ENCODE measurements at places on chromosomes 1 and 21. TPM values are rescaled to one million over a fixed set of nuclear protein-coding genes. Genes with fewer than 3 reads are reported as not detected.

Gene SAMSN1
- total RNA-seq: 2.5 TPM

Gene VANGL2
- 24.5 TPM for total RNA-seq

- DNase-seq: no peak
Observed at GRCh38 chr1:230745071-230745470, 2.1 kb upstream of the CAPN9 start.

Gene OPRD1
- not detected for total RNA-seq

DNA sequence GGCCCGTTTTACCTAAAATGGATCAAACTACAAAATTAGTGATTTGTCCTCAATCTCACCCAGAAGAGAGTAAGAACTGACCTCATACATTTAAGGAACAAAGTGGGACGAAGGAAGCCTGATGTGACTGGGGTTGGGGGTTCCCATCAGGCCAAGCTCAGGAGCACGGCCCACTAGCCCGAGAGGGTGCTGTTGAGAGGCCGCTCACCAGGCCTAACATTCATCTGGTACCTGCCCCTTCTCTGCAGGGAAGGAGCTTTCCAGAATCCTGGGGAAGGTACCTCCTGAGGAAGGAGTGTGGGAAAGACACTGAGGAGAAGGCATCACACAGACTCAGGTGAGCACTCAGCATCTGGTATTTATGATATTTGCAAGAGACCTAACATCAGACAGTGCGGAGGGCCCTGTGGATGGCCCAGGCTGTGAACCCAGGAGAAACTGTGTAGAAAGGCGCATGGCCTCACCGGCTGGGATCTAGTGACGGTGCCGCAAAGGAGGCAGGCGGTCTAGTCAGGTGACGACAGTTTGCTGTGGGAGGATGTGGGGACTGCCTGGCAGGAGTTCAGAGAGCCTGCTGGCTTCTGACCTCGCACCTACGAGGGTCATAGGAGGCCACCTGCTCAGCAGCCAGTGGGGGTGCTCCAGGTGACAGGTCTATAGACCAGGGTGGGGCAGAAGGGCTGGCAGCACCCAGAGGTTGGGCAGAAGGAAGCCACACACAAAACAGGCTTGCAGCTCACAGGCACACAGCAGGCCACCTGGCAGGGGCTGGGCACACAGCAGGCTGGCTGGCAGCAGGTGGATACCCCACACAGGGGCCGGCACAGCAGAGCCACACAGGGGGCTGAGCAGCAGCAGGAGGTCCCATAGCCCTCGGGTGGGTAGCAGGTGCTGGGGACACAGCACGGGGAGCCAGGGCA lies 543 bp downstream of the KRTAP12-4 start:
- DNase-seq: peak; percentile 70

DNA sequence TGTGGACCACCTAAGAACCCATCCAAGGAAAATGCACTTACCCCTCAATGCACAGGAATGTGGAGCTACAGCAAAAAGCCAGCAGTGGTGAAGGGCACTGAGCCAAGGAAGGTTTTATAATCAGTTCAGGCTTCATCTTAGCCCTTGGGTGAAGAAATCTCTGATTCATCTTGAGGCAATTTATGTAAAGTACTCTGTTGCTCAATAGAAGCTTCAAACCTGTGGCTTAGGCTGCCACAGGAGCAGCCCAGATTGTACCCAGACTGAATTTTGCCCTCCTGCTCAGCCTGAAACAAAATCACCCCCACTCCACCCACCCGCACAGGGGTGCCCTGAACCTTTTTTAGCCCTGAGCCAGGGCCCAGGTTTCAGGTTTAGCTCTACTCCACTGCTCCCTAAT lies at the start of gene S100A12:
Gene S100A12 (minus strand): TSS at position 111 of the 400 bp plus-strand sequence. CDS start 1,029 bp downstream, outside the sequence.
- peak; percentile 56 for DNase-seq

DNA sequence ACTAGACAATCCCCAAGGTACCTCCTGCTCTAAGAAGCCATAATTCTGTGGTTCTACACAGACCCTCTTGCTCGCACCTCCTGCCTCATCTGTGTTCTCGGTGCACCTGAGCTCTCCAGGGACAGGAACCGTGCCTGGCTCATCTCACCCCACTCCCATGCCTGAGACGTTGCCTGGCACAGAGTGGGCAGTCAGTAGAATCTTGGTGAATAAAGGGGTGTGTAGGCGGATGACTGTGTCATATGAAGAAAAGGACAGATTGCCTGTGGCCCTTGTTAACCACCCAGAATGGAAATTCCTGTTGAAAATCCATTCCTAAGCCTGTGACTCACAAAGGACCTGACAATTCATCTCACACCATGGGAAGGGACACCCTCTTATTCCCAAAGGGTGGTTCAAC lies 92.9 kb downstream of the KCNN3 start:
- peak; percentile 31 for DNase-seq

Gene KIAA0319L
- total RNA-seq: 44.3 TPM

Gene ZNF648
- total RNA-seq: 0.06 TPM

DNA sequence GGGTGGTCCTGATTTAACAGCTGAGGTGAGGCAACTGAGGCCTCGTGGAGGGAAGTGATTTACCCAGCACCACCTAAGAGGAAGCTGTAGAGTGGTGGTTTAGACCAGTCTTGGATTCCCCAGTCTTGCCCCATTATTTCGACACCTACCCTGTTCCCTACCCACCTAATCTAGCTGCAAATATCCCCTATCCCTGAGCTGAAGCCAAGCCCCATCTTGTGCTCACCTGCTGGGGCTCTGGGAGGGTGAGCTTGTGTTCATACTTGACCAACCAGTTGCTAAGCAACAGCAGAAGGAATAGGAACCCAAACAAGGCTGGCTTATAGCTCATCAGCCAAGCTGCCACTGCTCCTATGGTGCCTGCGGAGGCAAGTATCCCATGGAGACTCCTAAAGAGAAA lies 2.0 kb downstream of the TEX46 start:
- no peak for DNase-seq
